GM23338 (cell line): ENCODE measurements at places on chromosomes 3 and 15. TPM values are rescaled to one million over a fixed set of nuclear protein-coding genes. Genes with fewer than 3 reads are reported as not detected.

P2RY14 gene
- total RNA-seq: not detected in 2 replicates

WDR72 gene
- 1.9 and 2.1 TPM in 2 replicates for total RNA-seq

GP5 gene
- total RNA-seq: 0.07 and 0.12 TPM in 2 replicates

UBE2Q2 gene
- total RNA-seq: 29.3 and 37.6 TPM in 2 replicates

- H3K27me3 ChIP-seq: no peaks in the 10 kb centered on the region
- no peak overlapping the region for H3K27ac ChIP-seq
- DNase-seq: peak; percentile 33
- no peaks in the 10 kb centered on the region for H3K4me1 ChIP-seq
- peaks cover 17% of the 10 kb centered on the region for H3K36me3 ChIP-seq
- H3K4me3 ChIP-seq: no peak overlapping the region
Observed at GRCh38 chr3:191412759-191413158, 48.2 kb upstream of the PYDC2 start.

GRCh38 chr3:26621906-26622620, 509 bp upstream of the LRRC3B start:
- peak; percentile 39 for DNase-seq
- no peaks in the 10 kb centered on the region for H3K36me3 ChIP-seq
- no peak overlapping the region for H3K27ac ChIP-seq
- peak overlapping the region; percentile 87 for H3K4me3 ChIP-seq
- H3K27me3 ChIP-seq: peaks cover 77% of the 10 kb centered on the region
